Activated naive CD4-positive, alpha-beta T cell treated with anti-CD3 and anti-CD28 coated beads, Interleukin-2, amount 10 ng/mL, durations not matched to agents 7 days and 5 days (primary cell): ENCODE measurements at places on chromosomes 13 and 19.

- no peak for DNase-seq
Observed at GRCh38 chr13:59745392-59745788, 418.3 kb downstream of the DIAPH3 start.

DNA sequence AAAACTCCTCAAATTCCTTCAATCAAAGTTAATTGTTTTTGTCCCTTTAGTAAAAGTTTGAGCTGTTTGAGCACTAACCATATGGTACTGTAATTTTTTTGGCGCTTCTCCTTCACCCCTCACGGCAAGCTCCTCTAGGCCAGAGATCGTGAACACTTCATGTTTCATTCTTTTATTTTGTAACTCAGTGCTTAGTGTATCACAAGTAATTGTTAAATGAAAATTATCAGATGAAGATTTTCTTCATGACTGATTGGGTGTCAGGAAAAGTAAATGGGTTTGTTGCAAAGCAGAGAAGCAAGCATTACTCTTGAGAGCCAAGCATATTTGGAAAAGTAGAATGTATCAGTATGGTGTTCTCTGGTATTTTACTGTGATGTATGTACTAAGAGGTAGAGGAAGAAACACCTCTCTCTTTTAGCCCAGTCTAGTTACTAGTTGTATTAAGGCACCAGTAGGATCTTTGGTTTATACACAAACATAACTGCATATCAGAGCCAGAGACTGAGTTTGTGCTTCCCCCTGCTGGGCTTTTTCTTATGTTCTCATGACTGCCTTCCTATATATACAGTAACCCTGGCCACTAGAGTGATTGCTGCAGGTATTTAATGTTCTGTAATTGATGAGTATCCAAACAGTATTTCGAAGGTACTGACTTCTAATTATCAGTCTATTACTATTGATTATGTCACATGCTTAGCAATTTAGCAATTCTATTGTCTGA lies 202.3 kb upstream of the KLHL1 start:
- no peak for DNase-seq

- no peak for DNase-seq
Observed at GRCh38 chr19:3193256-3194105, 7.8 kb downstream of the NCLN start.

- DNase-seq = no peak
Observed at GRCh38 chr13:91574766-91575165, 176.3 kb downstream of the GPC5 start.

DNA sequence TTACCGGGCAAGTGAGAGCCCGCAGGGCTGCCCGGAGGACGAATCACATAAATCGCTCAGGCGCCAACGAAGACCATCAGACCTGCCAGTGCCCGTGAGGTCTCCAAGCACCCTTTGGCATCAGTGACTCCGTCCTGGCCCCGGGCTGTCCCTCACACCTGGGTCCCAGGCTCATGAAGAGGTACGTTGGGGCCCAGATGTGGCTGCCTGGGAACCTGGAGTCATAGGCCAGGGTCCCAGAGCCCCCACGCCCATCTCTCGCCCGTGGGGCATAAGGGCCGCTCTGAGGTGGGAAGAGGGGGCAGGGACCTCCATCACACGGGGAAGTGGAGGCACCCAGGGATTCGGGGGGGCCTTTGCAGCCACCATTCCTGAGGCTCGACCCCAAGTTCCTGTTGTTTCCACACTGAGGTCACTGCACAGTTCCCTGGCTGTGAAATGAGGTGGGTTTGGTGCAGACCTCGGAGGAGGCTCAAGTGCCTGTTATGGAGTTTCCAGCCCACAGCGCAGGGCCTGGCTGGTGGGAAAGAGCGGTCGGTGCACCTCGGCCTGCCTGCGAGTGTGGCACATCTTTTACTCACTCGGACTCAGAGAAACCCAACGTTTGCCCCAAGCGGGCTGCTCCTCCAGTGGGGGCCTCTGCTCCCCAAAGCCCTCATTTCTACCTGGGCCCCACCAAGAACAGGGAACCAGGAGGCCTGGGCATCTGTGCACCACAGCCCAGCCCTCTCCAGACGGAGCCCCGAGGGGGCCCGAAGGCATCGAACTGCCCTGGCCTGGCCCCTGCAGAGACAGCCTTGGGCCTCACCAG lies 35.9 kb upstream of the C13orf46 start:
- no peak for DNase-seq

GRCh38 chr19:40320558-40320935 lies 27.6 kb downstream of the C19orf47 start:
- no peak for DNase-seq

- peak; percentile 83 for DNase-seq
Observed at GRCh38 chr19:1252221-1252820, 3.9 kb downstream of the MIDN start.

DNA sequence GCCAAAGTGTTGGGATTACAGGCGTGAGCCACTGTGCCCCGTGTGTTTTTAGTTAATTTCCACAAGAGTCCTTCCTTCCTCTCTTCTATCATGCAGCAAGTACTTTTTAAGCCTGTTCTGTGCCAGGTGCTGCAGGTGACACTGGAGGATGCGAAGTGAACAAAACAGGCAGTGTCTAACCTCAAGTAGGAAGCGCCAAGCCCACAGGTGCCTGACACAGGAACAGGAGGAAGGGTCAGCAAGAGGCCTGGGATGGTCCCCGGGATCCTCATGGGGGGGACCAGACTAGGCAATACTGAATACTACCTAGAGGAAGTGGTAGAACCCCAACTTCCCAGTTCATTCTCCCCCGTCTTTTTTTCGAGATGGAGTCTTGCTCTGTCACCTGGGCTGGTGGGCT lies 1.8 kb upstream of the CALR start:
- peak; percentile 41 for DNase-seq

DNA sequence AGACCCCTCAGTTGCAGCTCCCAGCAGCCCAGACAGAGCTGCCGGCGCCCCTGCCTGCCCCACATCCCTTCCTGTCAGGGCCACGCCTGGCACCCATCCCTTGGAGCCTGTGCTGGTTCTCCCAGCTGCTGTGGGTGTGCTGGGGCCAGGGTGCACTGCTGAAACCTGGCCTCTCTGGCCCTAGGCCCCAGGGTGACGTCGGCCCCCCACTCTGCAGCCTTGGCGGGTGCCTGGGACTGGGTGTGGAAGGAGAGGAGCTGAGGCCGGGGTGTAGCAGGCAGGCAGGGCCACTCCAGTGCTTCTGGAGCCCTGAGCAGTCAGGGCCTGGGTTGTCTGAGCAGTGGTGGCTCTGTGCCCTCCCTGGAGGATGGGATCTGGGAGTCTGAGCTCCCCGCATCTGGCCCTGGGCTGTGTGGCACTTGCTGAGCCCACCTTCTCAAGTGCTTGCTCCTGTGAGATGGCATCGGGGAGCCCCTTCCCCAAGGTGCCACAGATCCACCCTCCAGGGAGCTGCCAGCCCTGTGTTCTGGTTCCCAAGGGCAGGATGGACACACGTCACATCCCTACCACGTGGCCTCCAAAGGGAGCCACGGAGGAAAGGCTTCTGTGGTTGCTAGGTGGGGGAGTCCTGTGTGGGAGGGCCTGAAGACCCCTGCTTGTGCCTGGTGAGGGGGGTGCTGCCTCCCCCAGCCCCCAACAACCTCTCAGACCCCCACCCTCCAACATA lies 5.2 kb downstream of the PLEKHJ1 start:
- no peak for DNase-seq

DNA sequence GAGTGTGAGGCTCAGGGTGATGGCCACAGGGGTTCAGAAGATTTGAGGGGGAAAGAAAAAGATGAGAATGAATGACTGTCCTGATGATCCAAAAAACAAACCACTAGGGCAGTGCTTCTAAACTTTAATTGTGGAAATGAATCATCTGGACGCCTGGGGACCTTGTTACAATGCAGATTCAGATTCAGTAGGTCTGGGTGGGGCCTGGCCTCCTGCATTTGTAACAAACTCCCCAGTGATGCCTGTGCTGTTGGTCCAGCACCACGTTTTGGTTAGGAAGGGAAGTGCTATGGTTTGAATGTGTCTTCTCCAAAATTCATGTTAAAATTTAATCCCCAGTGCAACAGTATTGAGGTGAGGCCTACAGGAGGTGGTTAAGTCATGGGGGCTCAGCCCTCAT lies 49.5 kb upstream of the KPNA3 start:
- DNase-seq = no peak

- no peak for DNase-seq
Observed at GRCh38 chr13:33015241-33015668, 968 bp upstream of the KL start.

- DNase-seq = no peak
Observed at GRCh38 chr19:24081056-24081455, 5.9 kb upstream of the ZNF254 start.

DNA sequence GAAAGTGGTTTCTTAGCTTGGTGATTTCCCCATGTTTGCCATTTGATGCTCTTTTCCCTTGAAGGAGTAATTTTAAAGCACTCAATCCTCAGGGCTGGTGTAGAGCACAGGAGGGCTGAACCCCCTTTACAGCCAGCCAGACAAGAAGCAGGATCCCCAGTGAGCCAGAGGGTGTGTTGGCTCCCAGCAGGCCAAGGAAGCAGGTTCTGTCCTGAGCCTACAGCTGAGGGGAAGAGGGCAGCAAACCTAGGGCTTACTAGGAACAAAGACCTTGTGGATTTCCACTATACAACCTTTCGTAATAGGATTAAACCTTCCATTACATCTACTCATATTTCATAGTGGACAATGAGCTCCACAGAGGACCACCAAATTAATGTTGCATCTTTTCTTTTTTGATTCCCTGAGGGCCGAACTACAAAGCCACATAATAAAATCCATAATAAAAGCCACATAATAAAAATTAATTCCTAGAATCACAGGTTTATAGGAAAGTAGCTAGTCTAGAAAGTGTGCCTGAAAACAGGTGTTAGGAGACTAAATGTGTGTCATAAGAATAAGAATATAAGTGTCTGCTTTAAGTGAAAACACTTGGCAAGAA lies 300.2 kb downstream of the DCLK1 start:
- no peak for DNase-seq

DNA sequence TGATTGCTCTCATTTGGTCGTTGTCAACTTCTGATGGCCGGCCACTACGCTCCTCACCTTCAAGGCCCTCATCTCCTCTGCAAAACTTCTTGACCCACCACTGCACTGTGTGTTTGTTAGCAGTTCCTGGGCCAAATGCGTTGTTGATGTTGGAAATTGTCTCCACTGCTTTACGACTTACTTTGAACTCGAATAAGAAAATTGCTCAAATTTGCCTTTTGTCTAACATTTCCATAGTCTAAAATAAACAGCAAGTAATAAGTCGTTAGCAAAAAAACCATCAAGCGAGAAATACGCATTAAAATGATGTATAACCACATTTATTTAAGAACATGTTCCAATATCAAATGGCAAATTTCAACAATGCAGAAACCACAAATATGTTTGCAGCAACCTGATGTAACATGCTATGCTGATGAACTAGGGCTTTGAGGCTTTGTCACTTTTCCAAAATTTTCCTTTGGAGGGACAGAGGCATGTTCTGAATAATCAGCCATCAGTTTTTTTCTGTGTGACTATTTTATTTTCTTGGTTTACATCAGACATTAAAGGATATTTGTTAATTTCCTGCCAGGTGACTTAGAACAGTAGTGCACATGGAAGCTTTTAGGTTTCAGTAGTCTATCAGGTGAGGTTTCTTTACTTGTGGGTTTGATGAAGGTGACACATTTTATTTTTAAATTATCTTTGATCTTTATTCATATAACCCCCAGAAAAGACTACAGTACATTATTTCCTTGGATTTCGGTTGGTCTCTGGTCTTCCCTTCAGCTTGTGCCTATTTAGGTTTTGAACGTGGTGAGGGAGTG lies 74.7 kb upstream of the TEX29 start:
- DNase-seq = no peak

DNA sequence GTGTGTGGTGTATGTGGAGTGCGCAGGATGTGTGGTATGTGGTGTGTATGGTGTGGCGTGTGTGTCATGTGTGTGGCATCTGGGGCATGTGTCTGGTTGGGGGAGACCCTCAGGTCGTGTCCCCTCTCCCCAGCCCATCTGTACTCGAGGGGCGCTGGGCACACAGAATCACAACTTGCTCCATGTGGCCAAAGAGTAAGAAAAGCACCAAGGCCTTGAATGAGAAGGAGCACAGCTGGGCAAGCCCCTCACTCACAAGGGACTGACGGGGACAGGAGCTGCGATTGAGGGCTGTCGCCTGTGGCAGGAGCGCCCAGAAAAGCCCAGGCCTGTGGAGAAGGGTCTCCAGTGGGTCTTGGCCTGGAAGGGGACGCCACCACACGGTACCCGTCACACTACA lies 62.8 kb downstream of the PEPD start:
- DNase-seq = no peak

GRCh38 chr13:20369886-20370361 lies 137.8 kb upstream of the GJB6 start:
- no peak for DNase-seq

- no peak for DNase-seq
Observed at GRCh38 chr13:106033659-106034058, 501.8 kb downstream of the EFNB2 start.

GRCh38 chr13:33319859-33320258 lies 34.3 kb upstream of the STARD13 start:
- no peak for DNase-seq
